ENCODE measurements at places on chromosomes 3 and 15.

DNA sequence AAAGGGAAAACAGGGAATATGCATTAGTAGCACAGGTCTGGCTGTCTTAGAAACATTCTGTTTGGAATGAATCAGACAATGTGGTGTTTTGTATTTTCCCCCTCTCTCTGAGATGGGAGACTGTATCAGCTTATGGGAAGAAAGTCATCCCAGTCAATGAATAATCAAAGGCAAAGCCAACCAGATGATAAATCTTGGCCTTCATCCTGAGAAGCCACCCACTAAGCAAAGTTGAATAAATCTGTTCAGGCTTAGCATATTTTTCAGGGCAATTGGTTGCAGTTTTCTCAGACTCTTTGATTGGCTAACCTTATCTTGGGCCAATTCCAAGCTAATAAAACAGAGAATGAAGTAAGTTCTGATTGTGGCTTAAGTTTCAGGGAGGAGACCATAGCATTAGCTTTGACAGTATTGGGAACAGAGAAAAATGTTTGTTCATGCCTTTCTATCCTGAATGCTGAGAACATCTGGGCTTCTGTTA lies 63.6 kb upstream of the ARL8B start:
- DNase-seq, result no peak

DNA sequence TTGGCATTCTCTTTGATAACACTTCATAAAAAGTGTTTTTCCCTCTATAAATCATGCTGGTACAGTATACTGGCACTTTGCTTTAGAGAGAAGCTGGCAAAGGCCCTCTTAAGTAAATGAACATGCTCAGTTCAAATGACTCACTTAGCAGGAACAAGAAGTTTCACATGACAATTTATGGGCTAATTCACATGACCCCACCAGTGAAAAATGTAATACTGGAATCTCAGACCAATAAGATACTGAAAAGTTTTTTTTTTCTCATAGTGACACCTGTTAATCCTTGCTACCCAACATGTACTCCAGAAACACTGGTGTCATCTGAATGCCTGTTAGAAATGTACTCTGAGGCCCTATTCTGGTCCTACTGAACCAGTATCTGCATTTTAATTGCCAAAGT lies 13.9 kb downstream of the BTBD1 start:
- no peak for DNase-seq

DNA sequence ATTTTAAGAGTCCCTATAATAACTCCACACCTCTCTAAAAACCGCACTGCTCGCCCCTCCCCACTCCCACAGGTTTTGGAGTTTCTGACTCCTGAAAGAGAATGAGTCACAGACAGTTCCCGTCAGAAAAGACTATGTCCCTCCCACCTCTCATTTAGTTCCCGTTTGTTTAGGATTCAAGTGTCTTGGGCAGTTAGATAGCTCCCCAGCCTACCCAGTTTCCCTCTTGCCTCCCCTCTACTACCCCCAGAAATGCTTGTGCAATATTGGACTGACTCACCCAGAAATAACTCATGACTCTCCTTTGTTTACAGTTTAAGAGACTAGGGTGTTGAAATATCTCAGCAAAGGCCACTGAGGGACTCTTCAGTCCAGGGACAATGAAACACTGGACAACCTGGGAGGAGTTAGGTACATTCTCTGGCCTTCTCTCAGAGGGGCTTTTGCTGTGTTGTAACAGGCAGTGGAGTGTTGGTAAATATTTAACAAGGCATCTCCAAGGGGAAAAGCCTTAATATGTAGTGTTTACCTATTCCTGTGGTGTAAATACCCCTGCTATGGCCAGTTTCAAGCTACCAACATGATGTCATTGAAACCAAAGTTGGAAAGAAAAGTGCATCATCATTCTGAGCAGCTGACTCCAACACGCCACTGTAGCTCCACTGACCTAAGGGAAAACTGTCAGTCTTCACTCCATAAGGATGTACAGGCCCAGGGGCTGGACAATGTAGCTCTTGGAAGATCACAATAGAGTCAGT lies 96.1 kb upstream of the CHD2 start:
- peak; percentile 65 for DNase-seq

DNA sequence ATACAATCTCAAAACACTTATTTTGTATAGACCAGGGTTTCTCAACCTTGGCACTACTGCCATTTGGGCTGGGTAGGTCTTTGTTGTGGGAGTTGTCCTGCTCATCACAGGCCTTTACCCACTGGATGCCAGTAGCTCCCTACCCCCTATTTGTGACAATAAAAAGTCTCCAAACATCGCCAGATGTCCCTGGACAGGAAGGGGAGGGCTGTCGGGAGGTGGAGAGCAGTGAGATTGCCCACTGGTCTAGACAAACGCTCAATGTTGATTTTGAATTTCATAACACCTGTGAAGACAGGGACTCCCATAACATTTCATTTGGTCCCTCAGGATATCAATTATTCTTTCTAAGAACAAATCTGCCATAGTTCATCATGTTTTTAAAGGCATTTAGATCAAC lies 151.7 kb upstream of the PTPRG start:
- DNase-seq, result no peak

DNA sequence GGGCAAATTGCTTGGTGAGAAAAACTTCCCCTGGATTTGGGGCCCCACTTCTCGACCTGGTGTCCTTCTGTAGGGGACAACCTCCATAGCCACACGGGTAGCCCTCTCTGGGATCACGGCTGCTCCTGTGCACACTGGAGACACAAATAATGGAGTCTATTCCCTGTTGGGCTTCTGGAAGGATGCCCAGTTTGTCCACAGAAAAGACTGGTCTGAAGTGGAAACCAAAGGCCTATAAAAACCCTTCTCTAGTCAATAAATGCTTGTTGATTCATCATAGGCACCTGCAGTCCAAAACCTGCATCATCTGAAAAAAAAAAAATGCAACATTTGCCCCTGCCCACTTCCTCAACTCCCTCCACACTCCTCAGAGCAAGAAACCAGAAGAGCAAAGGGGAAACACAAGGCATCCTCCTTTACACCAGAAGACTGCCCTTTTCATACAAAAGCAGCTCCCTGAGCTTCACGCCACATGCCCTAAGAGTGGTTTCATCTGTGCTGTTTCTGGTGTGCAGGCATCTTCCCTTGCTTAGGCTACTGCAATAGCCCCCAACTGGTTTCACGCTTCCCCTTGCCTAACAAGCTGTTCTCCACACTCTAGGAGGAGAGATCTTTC lies 36.3 kb downstream of the SRGAP3 start:
- DNase-seq, result no peak

GRCh38 chr15:80825361-80826030 lies 46.3 kb downstream of the CEMIP start:
- DNase-seq, result no peak

DNA sequence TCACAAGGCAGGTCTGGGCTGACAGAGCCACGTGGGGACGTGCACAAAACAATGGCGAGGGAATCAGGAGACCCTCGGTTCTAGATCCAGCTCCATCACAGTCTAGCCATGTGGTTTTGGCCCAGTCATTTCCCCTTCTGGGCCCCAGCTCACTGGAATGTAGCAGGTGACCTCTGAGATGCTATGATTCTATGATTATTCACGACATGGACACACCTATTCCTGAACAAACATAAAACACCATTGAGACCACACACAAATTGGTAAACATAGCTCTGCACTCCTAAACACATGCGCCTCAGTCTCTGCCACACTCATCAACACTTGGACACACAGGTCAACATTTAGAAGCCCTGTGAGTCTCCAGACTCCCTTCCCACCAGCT lies 9.0 kb downstream of the IGDCC4 start:
- DNase-seq, result no peak

- DNase-seq, result peak; percentile 79
Measured at GRCh38 chr3:56593455-56594158, 36.6 kb downstream of the CCDC66 start.

DNA sequence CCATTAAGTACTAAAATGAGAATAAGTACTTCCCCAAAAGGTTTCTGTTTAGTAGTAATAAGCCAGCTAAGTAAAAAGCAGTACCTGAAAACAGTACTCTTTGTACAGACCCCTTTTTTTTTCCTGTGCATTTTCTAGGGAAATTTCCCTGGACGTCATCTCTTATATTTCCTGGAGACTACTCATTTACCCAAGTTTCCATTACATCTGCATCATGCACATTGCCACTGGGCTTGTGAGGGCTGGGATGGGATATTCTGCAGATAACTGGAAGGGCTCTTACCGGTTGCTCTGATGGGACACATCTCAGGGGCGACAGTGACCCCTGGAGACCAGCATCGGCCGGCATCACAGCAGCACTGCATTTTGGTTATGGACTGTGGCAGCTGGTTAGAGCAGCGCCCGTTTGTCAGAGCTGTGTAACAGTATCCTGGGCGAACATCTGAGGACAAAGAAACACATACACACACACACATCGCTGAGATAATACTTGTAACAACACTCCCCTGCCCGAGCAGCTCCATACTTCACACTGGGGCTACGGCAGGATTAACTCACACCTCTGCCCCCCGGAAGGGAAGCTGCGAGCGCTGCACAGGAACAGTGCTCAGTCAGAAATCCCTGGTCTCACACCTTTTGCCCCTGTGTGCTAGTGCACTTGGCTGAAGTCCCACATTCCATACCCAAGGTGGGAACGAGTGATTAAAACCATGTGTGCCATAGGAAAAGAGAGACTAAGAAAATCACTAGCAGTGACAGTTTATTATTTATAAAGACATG lies 124.9 kb downstream of the FBN1 start:
- no peak for DNase-seq

GRCh38 chr3:120741837-120742197 lies 499 bp downstream of the RABL3 start:
- DNase-seq, result no peak

GRCh38 chr3:144114767-144115166 lies 143.1 kb downstream of the DIPK2A start:
- no peak for DNase-seq

- no peak for DNase-seq
Measured at GRCh38 chr3:26894443-26894842, 271.9 kb downstream of the LRRC3B start.

- no peak for DNase-seq
Measured at GRCh38 chr3:25038922-25039321, 389.1 kb upstream of the RARB start.

- no peak for DNase-seq
Measured at GRCh38 chr3:132660811-132661070, 612 bp downstream of the UBA5 start.

DNA sequence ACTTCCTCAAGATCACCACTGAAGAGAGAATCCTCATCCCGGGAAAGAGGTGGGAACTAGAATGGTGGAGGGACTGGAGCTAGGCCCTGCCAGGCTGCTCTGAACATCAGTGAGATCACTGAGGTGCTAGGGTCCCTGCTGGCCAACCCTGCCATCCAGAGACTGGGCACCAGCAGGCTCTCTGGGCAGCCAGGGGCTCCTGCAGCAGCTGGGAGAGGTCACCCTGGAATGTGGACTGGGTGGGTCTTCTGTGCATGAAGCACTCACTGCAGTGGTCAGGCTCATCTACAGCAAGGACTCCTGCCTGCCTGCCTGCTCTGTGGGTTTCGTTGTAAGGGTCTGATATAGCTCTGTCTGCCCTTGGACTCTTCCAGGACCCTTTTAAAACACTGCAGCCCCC lies 24.9 kb downstream of the ALS2CL start:
- DNase-seq, result no peak

- DNase-seq, result peak; percentile 45
Measured at GRCh38 chr15:62066663-62067447, at the start of gene C2CD4A. C2CD4A (plus strand) TSS chr15:62066977; CDS start chr15:62067614, 637 bp downstream.

- DNase-seq, result no peak
Measured at GRCh38 chr15:82699726-82700125, 9.9 kb downstream of the AP3B2 start.

- DNase-seq, result no peak
Measured at GRCh38 chr15:78912316-78912715, 32.5 kb downstream of the CTSH start.

- no peak for DNase-seq
Measured at GRCh38 chr3:197406266-197406665, 107.9 kb upstream of the DLG1 start.

DNA sequence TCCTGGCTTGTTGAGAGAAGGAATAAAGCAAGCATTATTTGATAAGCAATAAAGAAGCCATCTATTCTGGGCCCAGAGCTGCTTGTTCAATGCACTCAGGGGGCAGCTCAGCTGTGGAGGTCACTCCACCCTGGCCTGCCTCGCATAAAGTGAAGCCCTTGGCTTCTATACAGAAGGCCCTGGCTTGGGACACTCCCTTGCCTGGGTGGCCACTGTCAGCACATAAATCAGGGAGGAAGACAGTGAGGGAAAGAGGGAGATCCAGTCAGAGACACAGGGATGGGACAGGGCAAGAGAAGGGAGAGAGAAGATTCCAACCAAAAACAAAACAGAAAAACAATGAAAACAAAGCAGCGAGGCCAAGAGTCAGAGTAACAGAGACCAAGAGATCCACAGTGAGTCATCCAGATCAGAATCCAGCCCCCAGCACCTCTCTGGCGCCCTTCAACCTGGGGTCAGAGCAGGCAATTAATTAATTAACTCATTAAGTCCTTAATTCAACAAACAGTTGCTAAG lies 11.8 kb downstream of the INSYN1 start:
- no peak for DNase-seq

- no peak for DNase-seq
Measured at GRCh38 chr3:163261618-163262017, 1765.0 kb downstream of the OTOL1 start.

- no peak for DNase-seq
Measured at GRCh38 chr15:31206386-31207181, 105.1 kb upstream of the TRPM1 start.
